Activated CD4-positive, CD25-positive, alpha-beta regulatory T cell (primary cell): ENCODE measurements at places on chromosomes 1 and 21.

- no peak for DNase-seq
Observed at GRCh38 chr1:5704561-5705514, 287.4 kb downstream of the NPHP4 start.

- no peak for DNase-seq
Observed at GRCh38 chr1:8047686-8048445, 21.8 kb upstream of the ERRFI1 start.

DNA sequence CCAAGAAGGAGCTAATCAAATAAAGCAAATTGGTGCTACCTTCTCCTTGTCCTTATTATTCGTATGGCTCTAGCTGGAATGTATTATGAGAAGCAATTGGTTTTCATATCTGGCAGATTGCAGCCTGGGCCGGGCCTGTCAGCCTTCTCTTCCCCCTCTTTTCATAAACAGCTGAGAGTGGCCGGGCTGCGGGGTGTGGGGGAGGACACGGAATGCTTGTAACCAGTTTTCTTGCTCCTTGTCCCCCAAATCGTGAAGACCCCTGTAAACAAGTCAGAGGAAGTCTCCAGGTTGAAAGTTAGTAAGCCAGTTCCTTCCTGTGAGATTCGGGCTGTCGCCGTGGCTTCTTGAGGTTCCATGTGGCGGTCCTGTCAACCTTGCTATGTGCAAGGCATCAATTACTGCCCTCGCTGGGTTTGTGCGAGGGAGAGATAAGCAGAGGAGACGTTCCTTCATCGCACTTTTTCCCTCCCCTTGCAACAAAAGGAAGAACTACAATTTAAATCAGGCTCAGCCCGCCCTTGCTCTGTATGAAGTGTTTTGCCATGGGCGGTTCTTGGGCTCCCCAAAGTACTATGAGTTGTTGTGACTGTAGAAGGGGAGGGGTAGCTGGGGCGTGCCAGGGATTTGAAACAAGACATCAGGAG lies 450.7 kb downstream of the CAMTA1 start:
- no peak for DNase-seq

GRCh38 chr1:29757866-29758780 lies 521.8 kb downstream of the PTPRU start:
- no peak for DNase-seq

DNA sequence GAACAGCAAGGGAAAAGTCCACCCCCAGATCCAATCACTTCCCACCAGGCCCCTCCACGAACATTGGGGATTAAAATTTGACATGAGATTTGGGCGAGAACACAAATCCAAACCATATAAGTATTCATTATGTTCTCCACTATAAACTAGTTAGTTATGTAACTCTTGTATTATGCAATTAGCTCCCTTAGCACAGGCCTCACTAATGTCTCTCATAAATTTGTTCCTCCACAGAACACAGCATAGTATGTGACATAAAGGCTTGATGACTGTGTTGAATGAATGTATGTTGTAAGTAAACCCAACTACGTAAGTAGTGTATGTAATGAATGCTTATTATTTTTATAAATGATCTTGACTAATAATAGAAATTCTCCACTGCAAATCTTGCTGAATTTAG lies 223.3 kb upstream of the ZRANB2 start:
- DNase-seq: no peak

DNA sequence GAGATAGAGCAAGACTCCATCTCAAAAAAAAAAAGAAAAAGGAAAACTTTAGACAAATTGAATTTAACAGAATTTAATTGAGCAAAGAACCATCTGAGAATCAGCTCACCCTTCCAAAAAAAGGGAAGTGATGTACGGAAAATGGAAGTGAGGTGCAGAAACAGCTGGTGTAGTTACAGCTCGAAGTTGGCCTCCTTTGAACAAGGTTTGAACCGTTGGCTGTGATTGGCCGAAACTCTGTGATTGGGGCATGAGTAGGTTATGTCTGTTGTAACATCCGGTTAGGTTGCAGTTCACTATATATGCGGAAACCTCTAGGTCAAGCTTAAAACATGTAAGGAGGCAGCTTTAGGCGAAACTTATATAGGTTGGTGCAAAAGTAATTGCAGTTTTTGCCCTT lies 97.9 kb upstream of the KIF26B start:
- DNase-seq: no peak

DNA sequence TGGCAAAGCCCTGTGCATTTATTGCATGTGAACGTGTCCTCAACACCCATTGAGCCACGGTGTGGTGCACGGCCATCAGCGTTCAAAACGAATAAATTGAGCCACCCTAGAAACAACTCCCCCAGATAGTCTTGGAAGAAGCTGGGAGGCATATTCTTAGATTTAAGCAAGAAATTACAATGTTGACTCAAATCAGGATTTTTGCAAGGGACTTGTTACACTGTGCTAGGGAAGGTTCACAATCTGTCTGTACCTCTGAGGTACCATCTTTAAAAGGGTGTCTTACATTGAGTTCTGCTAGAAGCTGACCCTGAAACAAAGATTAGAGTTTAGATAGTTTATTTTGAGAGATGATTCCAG lies 16.2 kb downstream of the CD247 start:
- no peak for DNase-seq

- DNase-seq: peak; percentile 66
Observed at GRCh38 chr21:45138199-45139002, 64.0 kb downstream of the ADARB1 start.

DNA sequence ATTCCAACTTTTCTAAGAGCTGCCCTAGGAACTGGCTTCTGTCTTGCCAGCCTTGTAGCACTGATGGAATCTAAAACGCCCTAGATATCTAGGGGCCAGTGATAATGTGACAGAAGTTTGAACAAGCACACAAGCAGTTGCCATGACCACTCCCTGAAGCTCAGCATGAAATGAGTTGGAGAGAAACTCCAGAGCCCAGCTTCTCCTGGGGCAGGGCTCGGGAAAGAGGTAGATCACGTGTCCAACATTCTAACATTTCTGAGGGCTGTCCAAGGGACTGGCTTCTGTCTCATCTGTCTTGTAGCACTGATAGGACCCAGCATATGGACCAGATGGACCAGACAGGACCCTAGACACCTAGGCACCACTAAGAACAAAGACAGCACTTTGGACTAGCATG lies 37.9 kb downstream of the OMA1 start:
- no peak for DNase-seq

DNA sequence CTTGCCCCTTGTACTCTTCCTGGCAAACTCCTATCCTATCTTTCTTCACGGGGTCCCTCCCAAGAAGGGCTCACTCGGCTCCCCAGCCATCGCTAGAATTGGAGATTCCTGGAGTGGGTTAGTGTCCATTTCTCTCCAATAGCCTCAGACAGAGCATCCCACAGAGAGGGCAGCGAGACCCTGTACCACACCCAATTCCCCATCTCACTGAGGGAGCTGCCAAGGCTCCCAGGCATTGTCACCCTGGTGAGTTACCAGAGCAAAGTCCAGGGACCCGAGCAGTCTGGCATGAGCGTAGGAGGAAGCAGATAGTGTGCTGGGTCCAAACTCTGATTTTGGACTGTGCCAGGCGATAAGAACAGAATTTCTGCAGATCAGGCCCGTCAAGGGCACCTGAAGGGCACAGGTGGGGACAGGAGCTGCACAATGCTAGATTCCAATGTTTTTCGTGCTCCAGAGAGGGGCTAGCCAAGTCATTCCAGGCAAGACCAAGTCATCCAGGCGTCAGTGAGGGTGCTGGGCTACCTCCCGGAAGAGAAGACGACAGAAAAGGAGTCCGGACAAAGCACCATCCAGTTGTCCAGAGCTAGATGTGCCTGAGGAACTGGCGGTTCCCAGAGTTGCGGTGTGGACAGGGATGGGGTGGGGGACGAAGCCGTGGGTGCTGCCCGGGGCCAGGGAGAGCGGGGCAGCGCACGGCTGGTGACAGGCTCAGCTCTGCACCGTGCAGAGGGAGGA lies 15.3 kb downstream of the AKR7A3 start:
- DNase-seq: no peak

GRCh38 chr1:234230414-234230862 lies 142.8 kb upstream of the COA6 start:
- no peak for DNase-seq

DNA sequence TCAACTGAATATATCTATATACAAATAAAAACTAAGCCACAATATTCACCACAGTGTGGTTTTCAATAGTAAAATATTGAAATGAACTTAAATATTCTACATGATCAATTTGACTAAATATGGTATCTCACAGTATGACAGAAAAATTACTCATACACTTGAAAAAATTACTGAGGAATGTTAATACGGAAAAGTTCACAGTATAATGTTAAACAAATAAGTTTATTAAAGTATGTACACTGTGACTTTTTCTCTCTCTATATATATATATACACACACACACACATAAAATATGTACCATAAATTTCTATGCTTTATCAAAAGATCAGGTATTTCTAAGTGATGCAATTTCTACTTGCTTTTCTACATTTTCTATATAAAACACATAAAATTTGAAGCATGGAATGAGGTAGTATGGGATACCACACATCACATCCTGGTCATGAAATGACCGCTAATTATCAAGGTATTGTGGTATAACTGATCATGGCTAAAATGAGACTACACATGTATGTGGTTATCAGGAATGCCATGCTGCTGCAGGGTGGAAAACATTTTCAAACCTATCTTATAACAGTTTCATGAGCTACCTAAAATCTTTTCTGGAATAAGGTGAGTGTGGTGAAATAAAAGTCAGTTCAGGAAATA lies 102.3 kb downstream of the CDC42BPA start:
- no peak for DNase-seq

GRCh38 chr21:31410499-31411131 lies 66.6 kb upstream of the TIAM1 start:
- no peak for DNase-seq

DNA sequence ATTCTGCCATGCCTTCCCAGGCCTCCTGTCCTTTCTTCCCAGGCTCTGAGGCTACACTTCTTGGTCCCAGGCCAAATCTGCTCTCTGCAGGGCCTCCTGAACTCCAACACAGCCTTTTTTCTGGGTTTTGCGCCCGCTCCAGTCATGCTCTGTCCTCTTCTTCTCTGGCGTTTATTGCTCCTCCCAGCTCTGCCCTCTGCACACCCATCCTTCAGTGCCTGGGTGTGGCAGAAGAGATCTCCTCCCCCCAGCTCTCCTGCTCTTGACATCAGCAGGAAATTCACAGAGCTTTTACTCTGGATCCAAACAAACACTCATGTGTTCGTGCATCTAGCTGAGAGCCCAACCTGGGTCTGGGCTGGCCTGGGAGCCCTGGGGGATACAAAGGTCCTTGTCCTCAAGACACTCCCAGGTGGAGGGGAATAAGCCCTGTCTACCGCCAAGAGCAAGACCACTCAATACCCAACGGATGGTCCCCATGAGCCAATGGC lies 22.9 kb upstream of the EPS8L3 start:
- no peak for DNase-seq

DNA sequence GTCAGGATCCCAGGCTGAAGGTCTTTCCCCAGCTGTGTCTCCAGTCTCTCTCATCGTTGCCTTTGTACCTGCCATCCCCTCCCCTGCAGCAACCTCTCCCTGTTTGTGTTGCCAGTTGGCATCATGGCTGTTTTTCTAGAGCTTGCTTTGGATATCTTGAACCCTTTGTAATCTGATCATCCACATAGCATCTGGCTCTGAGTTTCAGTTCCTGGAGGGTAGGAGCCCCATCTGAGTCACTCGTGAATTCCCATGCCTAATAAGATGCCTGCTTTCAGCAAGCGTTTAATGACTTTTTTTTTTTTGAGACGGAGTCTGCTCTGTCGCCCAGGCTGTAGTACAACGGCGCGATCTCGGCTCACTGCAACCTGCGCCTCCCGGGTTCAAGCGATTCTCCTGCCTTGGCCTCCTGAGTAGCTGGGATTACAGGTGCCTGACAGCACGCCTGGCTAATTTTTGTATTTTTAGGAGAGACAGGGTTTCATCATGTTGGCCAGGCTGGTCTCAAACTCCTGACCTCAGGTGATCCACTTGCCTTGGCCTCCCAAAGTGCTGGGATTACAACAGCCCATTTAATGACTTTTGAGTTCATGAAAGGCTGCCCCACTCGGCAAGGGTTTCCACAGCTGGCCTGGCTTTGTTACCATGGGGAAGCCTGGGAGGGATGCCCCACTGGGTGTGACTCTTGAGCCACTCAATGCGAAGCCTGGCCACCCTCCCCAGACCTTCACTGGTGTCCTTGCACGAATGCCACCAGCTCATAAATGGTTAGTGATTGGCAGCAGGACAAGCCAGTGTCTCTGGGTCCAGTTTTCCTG lies 11.9 kb downstream of the ALPL start:
- DNase-seq: no peak

DNA sequence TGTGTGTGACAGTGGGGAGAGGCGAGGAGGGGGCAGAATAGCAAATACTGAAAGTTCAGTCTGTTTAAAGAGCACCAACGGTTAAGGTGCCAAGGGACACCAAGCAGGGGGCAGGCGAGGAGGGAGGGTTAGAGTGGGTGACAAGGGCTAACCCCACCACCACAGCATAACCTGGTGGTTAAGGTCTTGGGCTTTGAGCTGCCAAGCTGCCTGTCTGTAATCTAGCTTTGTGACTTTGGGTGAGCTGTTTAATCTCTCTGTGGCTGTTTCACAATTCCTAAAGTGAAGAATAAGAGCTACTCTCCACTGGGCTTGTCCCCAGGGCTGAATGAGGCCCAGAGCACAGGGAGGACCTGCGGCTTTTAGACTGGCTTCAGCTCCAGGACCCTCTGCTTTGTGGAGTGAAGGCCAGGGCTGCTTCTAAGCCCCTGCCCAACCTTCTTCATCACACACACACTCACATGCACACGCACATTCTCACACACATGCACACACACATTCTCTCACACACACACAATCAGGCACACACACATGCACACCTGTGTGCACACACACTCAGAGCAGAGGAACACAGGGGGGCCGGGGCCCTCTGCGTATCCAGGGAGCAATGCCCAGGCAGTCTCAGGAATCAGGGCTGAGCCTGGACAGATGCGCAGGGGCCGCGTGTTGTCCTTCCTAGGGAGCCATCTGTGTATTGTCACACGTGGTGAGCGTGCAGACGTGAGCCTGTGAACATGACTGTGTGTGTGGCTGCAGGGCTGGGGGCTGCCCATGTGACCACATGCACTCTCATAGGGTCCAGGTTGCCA lies 101.6 kb upstream of the TARDBP start:
- no peak for DNase-seq

DNA sequence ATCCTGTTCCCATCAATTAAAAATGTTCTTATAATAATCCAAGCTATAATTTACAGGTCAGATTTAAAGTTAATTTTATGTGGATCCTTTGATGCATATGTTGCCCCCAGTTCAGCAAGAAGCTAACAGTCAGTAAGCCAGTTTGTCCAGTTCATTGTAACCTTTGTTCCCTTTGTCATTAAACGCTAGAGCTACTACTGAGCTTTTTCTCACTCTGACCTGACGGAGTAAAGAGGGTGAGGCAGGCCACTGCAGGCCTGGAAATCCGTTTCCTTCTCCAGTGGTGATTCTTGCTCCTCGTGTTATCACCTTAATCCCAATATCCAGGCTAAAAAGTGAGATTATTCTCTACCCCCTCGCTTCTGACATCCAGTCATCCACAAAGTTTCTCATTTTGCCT lies 10.2 kb downstream of the YBX1 start:
- no peak for DNase-seq

GRCh38 chr1:226370144-226370923 lies 37.6 kb downstream of the PARP1 start:
- no peak for DNase-seq

GRCh38 chr1:186330758-186331157 lies 44.3 kb downstream of the TPR start:
- DNase-seq: no peak
